Astrocyte (in vitro differentiated cells and primary cell): ENCODE measurements at places on chromosomes 6 and 20. TPM values are rescaled to one million over a fixed set of nuclear protein-coding genes. Genes with fewer than 3 reads are reported as not detected.

DNA sequence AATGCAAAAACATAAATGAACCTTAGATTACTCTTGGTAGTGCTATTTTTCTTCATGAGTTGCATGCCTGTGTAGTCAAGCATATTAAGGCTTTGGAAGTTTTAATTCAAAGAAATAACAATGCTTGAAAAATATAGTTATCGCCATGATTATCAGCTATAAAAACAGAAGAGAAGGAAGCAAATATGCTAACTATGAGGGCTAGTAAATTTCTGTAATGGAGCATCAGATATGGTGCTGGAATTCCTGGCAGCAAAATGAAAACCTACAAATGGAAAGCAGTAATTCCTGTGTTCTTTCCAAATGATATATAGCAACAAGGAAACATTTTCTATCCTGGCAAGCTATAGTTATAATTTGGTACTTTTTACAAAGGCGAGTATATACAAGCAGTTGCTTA is 29.7 kb downstream of the DOP1A start:
- H3K4me1 ChIP-seq, result no peaks in the 10 kb centered on the region
- DNase-seq, result peak; percentile 58
- no peak overlapping the region for H3K27ac ChIP-seq
- no peak overlapping the region for H3K4me3 ChIP-seq
- H3K27me3 ChIP-seq, result no peaks in the 10 kb centered on the region

- peaks cover 39% of the 10 kb centered on the region for H3K36me3 ChIP-seq
- H3K4me3 ChIP-seq, result no peak overlapping the region
- peak overlapping the region; percentile 15 for H3K27ac ChIP-seq
- H3K27me3 ChIP-seq, result no peaks in the 10 kb centered on the region
- peaks cover 6% of the 10 kb centered on the region for H3K4me1 ChIP-seq
Observed at GRCh38 chr6:117530467-117531242, 48.2 kb downstream of the DCBLD1 start.

GRCh38 chr6:130923350-130923749 is 96.1 kb downstream of the SMLR1 start:
- no peak overlapping the region for H3K4me3 ChIP-seq
- H3K4me1 ChIP-seq, result no peaks in the 10 kb centered on the region
- no peaks in the 10 kb centered on the region for H3K27me3 ChIP-seq
- no peaks in the 10 kb centered on the region for H3K36me3 ChIP-seq

The MUC21 gene
- total RNA-seq, result not detected in 2 replicates

The MOG gene
- total RNA-seq, result not detected in 2 replicates

DNA sequence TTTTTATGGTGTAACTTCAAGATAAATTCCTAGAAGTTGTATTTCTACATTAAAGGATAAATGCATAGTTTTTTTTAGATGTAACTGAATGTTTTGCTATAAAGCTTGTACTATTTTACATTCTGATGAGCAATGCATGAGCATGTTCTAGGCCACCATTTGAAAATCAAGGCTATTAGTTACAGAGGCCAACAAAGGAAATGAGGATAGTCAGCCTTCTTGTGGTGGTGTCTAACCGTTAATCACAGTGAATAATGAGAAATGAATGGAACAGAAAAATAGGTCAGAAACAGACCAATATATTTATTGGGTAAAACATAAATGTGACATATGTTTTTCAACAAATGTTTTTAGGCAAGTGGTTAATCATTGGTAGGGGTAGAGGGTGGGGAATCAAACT is 37.6 kb upstream of the L3MBTL3 start:
- H3K27ac ChIP-seq, result no peak overlapping the region
- H3K27me3 ChIP-seq, result no peaks in the 10 kb centered on the region
- DNase-seq, result no peak
- no peaks in the 10 kb centered on the region for H3K4me1 ChIP-seq
- no peak overlapping the region for H3K4me3 ChIP-seq

- no peaks in the 10 kb centered on the region for H3K27me3 ChIP-seq
- H3K4me1 ChIP-seq, result peaks cover 8% of the 10 kb centered on the region
- DNase-seq, result peak; percentile 63
- no peak overlapping the region for H3K27ac ChIP-seq
- H3K4me3 ChIP-seq, result no peak overlapping the region
Observed at GRCh38 chr6:113824411-113824810, 32.7 kb upstream of the MARCKS start.

- H3K27ac ChIP-seq, result no peak overlapping the region
- peaks cover 29% of the 10 kb centered on the region for H3K36me3 ChIP-seq
- no peak overlapping the region for H3K4me3 ChIP-seq
- no peaks in the 10 kb centered on the region for H3K27me3 ChIP-seq
Observed at GRCh38 chr20:37219751-37220668, 40.7 kb upstream of the MROH8 start.

DNA sequence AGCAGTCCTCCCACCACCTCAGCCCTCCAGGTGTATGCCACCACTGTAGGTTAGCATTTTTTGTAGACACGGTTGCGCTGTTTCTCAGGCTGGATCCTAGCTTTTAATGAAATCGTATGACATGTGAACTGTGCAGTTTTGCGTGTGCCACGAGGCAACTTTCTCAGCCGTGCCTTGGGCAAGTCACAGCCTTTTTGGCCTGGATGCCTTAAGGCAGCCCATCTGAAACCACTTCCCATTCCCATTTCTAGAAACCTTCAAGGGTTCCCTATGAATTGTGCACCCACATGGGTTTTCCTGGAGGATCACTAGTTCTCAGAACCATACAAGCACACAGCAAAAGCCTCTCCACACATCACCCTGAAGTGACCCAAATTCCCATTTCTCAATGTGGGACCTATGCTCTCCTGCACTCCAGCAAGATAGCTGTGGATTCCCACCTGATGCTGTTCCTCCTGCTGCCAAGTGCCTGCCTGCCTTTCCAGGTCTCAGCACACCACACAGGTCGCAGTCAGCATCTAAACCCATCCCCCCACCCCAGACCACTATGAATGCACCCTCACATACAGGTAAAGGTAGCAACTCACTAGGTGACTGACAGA is 28.9 kb downstream of the SNX5 start:
- no peak overlapping the region for H3K4me3 ChIP-seq
- peaks cover 37% of the 10 kb centered on the region for H3K36me3 ChIP-seq
- no peaks in the 10 kb centered on the region for H3K27me3 ChIP-seq
- H3K4me1 ChIP-seq, result peaks cover 33% of the 10 kb centered on the region

DNA sequence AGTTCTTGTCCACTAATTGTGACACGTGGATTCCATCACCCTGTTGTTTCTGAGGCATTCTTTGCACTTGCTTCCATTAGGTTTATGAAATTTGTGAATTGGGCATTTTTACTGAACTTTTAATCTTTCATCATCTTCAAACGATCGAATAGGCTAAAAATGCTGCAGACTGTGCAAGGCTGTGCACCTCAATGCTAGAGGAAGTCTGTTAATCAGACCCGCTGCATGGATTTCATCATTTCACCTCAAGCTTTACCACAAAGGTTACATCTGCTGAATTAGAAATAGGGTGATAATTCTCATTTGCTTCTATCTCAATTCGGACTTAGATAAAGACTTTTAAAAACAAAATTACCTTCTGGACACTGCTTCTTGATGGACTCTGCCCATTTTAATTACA is 27.8 kb upstream of the F13A1 start:
- no peak overlapping the region for H3K4me3 ChIP-seq
- H3K27me3 ChIP-seq, result no peaks in the 10 kb centered on the region
- H3K27ac ChIP-seq, result no peak overlapping the region
- no peaks in the 10 kb centered on the region for H3K36me3 ChIP-seq

The STXBP5 gene
- 21.8 and 25.7 TPM in 2 replicates for total RNA-seq

GRCh38 chr6:24719125-24719971 is at the start of gene C6orf62:
Gene C6orf62, minus strand, starts transcription at chr6:24719154. Its CDS starts 486 bp downstream, at chr6:24718668.
- peaks cover 20% of the 10 kb centered on the region for H3K36me3 ChIP-seq
- DNase-seq, result peak; percentile 22
- H3K4me3 ChIP-seq, result peak within 1 kb of the TSS; percentile 98
- H3K27me3 ChIP-seq, result no peaks in the 10 kb centered on the region

DNA sequence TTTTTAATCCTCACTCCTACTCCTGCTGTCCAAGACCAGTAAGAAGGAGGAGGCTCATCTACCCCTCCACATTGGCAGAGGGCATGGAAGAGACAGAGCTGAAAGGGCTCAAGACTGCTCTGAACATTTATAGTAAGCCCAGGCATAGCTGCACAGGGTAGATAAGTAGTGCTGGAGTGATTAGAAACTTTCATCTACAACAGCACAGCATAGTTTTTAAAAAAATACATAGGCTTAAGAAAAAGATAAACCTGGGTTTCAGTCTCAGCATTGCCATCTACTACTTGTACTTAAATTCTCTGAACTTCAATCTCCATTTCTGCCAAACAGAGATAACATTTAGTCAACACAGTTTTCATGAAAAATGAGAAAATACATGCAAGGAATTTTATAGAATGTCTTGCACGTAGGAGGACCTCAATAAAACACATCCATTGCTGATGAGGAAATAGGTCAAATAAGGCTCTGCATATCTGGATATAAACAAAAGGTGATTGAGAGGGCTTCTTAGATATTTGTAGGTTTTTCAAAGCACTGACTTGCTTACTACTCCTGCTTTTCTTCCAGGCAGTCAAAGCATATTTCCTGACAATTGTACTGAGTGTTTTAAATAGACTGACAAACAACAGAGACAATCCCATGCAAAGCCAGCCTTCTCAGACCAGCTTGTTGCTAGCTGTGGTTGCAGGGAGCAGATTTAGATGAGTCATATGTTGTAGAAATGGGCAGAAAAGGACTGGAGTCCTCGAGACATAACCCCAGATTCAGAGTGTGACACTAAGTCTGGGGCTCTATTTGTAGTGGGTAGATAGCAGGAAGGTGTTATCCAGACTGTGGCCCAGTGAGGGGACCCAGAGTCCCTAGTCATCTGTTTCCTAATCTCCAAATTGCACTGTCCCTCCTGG is 107.4 kb upstream of the TAB2 start:
- H3K27ac ChIP-seq, result no peak overlapping the region
- no peaks in the 10 kb centered on the region for H3K27me3 ChIP-seq
- H3K4me1 ChIP-seq, result peaks cover 33% of the 10 kb centered on the region
- DNase-seq, result peak; percentile 72

GRCh38 chr6:1890987-1891386 is 281.3 kb downstream of the FOXC1 start:
- no peak overlapping the region for H3K27ac ChIP-seq
- H3K4me3 ChIP-seq, result no peak overlapping the region
- no peaks in the 10 kb centered on the region for H3K27me3 ChIP-seq
- no peak for DNase-seq

The TBC1D7 gene
- total RNA-seq, result 27.2 and 27.9 TPM in 2 replicates

The HNF4A gene
- not detected in 2 replicates for total RNA-seq

DNA sequence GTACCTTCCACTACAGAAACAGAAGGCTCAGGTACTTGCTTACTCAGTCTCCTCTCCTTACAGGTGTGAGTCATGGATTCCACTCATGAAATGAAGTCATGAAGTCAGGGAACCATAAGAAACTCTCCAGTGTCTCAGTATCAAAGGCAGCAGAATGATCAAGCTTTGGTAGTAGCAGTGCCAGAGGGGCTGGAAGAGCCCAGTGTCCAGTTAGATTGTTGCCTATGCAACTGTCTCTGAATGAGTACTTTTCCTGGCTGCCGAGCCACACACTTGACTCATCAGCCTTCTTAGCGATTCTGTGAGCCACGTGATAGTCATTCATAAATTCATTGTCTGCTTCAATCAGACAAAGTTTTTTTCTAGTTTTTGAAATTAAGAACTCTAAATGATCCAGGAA is 52.2 kb upstream of the DTNBP1 start:
- H3K36me3 ChIP-seq, result no peaks in the 10 kb centered on the region
- H3K4me1 ChIP-seq, result no peaks in the 10 kb centered on the region
- H3K4me3 ChIP-seq, result no peak overlapping the region
- H3K27ac ChIP-seq, result no peak overlapping the region
- peak; percentile 44 for DNase-seq

DNA sequence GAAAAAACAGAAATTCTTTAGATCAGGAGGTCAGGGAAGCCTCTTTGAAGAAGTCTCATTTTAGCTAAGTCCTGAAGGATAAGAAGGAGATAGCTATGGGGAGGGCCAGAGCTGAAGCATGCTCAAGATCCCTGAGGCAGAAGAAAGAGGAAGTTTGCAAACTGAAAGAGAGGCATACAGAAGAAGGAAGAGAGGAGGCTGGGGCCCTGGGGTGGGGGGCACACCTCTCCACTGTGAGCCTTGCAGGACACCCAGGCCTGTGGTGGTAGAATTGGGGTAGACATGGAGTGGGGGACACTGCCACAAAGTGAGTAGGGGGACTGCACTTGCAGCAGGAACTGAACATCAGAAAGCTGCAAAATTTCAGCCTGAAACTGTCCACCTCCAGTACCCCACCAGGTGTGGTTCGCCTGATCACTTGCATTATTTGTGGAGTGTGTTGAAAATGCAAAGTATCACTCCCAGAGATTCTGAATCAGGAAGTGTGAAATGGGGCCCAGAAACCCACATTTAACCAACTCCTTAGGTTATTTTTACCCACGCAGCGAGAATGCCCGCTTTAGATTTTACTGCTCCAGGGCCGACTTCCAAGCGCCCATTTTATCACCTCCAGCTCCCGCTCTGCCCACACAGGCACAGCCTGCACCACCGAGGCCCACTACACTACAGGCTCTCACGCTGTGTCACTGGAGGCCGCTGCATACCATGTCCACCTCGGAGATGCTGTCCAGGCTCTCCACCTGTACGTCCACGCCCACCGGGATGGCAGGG is 44.0 kb downstream of the GABRR2 start:
- no peak for DNase-seq
- no peak overlapping the region for H3K27ac ChIP-seq
- no peaks in the 10 kb centered on the region for H3K36me3 ChIP-seq
- no peak overlapping the region for H3K4me3 ChIP-seq
- peaks cover 4% of the 10 kb centered on the region for H3K27me3 ChIP-seq

DNA sequence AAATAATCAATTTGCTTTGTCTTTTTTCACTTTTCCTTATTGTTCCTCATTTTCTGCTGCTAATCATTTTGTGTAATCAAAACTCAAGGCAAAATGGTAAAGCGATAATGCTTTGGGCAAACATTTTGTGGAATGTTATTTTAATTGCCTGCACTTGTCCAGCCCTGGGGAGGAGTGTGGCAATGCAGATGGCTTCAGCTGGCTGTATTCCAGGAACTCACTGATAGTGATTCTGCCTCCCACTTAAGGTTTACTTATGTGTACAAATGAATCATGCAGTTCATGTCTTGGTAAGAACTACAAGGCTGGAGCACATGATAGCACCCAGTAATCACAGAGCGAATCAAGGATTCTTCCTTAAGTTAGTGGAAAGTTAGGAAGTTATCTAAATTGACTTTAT is 107.8 kb downstream of the COL19A1 start:
- peak; percentile 19 for DNase-seq
- no peak overlapping the region for H3K27ac ChIP-seq
- H3K4me3 ChIP-seq, result no peak overlapping the region

DNA sequence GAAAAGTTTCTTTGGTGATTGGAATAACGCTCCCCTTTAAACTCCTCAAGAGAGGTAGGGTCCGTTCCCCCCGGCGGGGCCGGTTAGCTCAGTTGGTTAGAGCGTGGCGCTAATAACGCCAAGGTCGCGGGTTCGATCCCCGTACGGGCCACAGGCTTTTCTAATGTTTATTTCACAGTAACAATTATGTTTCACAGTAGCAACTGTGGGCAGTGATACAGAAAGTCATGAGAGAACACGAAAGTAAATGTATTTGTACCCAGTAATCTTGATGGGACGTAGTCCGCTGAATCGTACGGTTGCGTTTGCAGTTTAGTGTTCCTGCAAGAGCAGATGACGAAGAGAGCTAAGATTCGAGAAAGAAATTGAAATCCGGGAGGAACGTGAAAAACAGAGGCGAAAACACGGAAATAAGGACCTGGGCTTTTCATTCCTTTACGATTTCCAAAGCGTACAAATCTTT is 505.5 kb downstream of the PRIM2 start:
- no peak overlapping the region for H3K27ac ChIP-seq
- peaks cover 6% of the 10 kb centered on the region for H3K27me3 ChIP-seq
- no peaks in the 10 kb centered on the region for H3K36me3 ChIP-seq
- H3K4me3 ChIP-seq, result no peak overlapping the region

The PSORS1C1 gene
- total RNA-seq, result 8.8 and 9.2 TPM in 2 replicates

- H3K27ac ChIP-seq, result no peak overlapping the region
- no peak for DNase-seq
- no peaks in the 10 kb centered on the region for H3K4me1 ChIP-seq
- no peak overlapping the region for H3K4me3 ChIP-seq
- no peaks in the 10 kb centered on the region for H3K27me3 ChIP-seq
Observed at GRCh38 chr6:6025736-6026135, 19.0 kb upstream of the NRN1 start.
